ENCODE measurements at places on chromosomes 7 and 10.
A peak's percentile ranks its signal among the peaks of the same experiment; 100 is the strongest.

- no peak for DNase-seq
Observed at GRCh38 chr7:86094166-86094669, 549.5 kb upstream of the GRM3 start.

DNA sequence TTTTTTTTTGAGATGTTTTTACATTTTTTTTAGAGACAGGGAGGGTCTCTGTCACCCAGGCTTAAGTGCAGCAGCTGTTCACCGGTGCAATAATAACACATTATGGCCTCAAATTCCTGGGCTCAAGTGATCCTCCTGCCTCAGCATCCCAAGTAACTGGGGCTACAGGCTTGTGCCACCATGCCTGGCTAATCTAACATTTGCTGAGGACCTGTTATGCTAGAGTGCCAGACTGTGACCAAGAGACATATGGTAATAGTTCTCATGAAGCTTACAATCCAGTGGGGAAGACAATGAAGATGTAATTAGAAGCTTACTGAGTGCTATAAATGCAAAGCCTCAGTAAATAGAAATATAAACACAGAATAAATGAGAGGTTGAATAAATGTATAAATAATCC, 17.6 kb upstream of the ORC5 start:
- DNase-seq: no peak

DNA sequence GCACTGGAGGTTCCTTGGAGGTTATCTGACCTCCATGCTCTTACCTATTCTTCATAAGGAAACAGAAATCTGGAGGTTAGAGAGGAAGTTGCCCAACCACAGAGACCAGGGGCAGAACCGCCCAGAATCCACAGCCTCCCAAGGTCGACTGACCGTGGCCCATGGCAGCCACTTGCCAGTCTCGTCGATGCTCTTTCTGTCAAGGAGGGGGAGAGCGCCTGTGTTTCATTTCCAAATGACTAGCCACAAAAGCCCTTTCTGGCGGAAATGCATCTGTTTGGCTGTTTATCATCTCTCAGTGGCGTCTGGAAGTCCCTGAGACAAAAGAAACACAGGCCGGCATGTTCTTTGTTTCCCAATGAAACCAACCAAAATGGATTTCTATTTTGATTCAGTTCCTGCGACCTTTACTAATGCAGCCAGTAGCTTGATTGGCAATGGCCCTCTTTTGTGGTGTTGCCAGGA, 2.9 kb downstream of the RAMP3 start:
- DNase-seq: no peak

DNA sequence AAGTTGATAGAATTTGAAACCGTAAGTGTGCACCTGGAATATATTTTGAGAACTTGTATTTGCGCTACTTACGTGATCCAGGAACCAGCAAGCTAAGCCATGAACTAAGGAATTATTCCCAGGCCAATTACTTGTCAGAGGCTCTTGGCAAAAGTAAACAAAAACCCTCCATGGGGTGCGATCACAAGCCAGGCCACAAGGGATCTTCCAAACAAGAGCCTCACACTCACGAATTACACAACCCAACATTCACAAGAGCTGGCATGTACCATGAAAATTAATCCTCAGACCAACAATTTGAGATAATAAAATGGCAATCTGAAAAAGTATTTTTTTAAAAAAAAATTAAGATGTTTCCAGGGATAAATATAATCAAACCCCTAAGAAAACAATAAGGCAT, 467.0 kb upstream of the AKR1E2 start:
- DNase-seq: no peak

GRCh38 chr10:80602881-80603280, 65.2 kb downstream of the SH2D4B start:
- no peak for DNase-seq

GRCh38 chr7:90692396-90692795, 96.3 kb downstream of the CDK14 start:
- no peak for DNase-seq

GRCh38 chr10:84879991-84880390, 551.6 kb downstream of the CCSER2 start:
- DNase-seq: no peak

- DNase-seq: no peak
Observed at GRCh38 chr10:12513775-12514673, 164.7 kb downstream of the CAMK1D start.

GRCh38 chr7:98559958-98560357, 57.1 kb upstream of the NPTX2 start:
- no peak for DNase-seq

DNA sequence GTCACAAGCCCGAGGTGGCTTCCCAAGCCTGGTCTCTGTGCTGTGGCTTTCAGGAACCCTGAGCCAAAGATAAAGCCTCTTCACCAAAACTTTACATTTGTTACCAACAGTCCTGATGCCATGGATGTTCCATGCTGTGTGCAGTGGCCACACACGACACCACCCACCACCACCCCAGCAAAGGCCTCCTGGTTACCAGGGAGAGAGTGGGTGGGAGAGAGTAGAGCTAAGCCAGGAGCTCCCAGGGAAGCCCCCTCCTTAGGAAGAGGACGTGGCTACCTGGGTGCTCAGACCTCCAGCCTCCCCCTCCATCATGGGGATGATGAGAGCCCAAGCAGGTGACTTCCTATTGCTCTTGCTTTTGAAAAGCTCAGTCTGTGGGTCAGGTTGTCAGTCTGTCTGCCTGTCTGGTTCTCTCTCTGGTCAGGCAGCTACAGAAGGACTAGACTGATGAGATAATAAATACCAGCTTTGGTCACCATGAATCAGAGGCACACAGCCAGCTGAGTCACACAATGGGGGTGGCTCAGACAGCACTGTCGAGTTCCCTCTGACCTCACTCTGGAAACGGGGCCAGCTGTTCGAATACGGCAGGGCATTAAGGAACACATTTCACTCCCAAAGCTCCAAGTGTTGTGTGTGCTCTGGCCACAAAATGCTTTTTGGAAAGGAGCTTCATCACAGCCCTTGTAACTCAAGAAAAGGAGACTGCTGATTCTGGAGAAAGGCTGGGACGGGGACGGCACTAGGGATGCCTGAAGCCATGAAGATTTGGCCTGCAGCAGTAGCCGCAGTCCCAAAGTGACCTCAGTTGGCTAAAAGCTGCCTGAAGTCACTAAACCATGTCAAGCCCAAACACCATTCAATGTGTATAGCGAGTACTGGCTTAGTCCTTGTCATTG, 166.0 kb downstream of the FANK1 start:
- DNase-seq: no peak

- DNase-seq: no peak
Observed at GRCh38 chr10:128781637-128782036, 655.4 kb upstream of the MKI67 start.

- DNase-seq: peak; percentile 47
Observed at GRCh38 chr7:77537136-77537777, at the start of gene PTPN12. Gene PTPN12, plus strand, starts transcription at chr7:77537295. Its CDS starts 252 bp downstream, at chr7:77537547.

- DNase-seq: peak; percentile 82
Observed at GRCh38 chr7:117019786-117020590, 66.7 kb downstream of the ST7 start.

DNA sequence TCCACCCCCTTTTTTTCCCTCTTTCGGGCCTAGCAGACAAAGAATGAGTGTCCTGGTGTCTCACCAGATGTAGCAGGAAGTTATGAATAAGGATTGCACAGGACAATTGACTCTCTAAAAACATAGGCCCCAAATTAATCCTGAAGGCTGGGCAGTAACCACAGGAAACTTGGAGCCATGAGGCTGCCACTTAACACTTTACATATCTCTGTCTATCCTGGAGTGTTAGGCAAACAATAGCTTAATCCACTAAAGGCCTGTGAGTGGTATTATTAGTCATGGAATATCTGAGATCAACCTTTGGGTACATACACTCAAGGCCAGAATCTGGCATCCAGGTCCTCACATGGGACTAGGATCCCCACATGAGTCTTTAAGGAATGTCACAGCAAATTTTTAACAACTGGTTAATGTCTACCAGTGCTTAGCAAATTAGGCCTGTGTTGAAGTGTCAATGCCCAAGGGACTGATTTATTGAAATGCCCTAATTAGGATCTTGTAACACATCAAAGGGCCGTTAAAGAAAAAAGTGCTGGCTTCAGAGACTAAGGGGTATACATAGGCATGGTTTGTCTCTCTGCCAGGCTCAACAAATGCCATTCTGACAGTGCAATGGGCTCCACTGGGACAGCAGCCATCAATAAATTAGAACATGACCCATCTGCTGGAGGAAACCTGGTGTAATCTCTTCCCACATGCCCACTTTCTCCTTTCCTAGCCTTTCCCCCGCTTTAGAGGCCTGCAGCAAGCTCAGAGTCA, 196.7 kb upstream of the TBX20 start:
- DNase-seq: no peak

GRCh38 chr7:139576179-139576973, 52.9 kb downstream of the CLEC2L start:
- no peak for DNase-seq

DNA sequence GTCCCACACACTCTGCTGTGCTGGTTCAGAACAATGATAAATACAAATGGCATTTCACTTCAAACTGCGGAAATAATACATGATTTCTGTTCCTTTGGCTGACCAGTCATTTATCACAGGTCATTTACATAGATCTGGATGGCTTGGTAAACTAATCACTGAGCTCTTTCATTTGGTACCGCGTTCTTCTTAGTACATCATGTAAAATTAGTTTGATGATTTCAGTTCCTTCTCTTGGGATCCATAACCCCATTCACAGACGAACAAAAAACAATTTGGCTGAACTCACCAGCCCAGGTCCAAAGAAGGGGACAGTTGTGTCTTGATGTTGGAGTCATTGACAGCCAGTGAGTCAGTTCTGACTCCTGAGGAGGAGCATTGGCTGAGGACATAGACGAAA, 689.8 kb downstream of the INHBA start:
- no peak for DNase-seq

GRCh38 chr7:25496476-25497368, 268.4 kb upstream of the NPVF start:
- no peak for DNase-seq
